ENCODE measurements at places on chromosomes 1 and 21.

- no peak for DNase-seq
These were observed 253 bp downstream of the RAP1GAP start for GRCh38 chr1:21668951-21669257.

DNA sequence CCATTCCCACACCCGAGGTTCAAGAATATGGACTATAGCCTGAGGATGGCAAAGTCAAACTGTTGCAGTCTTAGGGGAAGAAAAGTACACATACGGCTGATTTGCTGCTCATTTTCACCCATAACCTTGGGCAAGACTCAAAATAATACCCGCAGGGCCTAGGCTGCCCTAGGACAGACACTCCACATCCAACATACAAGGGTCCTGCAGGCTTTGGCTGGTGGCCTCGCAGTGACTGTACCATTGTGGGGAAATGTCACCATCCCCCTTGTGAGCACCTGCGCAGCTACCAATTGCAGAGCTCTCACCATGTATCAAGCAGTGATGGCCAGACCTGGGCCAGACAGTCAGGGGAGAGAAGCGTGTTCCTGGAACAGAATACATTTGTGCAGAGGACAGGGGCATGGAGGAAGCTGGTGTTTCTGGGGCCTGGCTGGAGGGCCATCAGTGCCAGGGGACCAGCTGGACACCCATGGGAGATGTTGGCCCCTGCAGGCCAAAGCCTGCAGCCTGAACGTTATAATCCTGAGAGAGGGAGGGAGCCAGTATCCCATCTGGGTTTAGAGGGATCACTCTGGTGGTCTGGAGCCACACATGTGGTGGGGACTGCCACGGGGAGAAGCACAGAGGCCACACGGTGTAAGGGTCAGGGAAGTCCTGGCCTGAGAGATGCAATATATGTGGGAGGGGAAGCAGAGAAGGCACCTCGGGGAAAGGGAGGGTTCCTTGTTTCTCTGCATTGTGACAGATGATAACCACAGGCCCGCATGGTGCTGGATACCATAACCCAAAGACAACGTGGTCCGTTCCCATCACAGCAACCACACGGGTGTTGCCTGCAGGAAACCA, 101.2 kb downstream of the GLIS1 start:
- no peak for DNase-seq

GRCh38 chr1:21743476-21743875, 39.5 kb downstream of the USP48 start:
- no peak for DNase-seq

DNA sequence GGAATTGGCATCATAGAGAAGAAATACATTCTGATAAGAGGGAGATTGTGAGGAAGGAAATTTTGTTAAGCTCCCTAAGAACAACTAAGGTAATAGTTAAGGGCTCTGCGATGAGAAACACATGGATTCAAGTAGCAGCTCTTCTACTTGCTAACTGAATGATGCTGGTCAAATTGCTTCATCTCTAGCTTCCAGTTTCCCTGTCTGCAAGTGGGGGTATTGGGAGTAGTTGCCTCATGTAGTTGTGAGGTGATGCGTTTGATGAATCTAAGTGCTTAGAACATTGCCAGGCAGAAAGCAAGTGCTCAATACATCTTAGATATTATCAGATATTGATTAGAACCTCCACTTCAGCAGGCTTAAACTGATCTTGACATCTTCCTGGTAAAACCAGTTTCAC, 84.8 kb downstream of the CD58 start:
- DNase-seq: no peak

DNA sequence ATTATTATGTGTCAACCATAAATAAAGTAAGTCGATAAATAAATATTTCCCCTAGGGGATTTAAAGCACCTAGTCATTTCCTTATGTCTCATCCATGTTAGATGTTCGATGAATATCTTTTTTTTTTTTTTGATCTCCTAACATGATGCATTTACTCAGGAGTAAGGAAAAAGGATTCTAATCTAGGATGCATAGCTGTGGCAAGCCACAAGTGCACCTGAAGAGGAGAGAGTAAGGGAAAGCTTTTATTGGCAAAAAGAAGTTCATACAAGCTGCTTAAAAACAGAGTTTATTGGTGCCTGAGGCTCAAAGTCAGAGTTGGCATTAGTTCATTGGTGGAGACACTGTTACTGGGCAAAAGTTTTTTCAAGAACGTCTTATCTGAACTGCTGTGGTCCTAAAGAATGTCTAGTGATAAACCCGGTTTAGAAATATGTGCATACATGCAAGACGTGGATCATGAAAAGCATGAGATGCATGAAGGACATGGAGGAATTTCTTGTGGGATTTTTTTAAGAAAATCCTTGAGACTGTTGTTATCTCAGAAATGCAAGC, 51.7 kb downstream of the SWT1 start:
- no peak for DNase-seq

DNA sequence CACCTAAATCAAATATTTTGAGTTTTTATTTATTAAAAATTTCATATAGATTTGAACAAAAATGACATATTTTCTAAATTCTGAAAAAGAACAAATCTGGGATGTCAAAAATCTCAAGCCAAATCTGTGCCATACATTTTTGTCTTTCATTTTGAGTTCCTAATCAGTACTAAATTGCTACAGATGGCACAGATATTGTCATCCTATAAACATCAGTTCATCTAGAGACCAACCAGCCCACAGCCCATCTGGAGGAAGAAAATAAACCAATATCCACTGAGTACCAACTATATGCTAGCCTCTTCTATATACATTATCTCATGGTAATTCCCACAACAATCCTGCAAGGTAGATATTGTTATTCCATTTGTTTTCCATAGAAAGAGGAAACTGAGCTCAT, 156.8 kb upstream of the ATP1B1 start:
- no peak for DNase-seq

DNA sequence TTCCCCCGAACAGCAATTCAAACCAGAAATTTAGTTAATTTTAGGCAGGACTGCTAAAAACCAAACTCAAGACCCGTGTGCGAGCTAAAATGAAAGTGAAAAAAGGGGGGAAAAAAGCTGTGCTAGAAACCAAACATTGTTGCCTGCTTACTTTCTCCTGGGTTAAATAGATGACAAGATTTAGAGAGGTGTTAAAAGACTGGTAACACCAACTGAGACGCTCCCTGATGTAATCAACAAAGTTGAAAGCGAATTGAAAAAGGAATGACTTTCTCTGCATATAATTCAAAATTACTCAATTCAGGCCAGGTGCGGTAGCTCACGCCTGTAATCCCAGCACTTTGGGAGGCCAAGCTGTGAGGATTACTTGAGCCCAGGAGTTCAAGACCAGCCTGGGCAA, 6.8 kb downstream of the CDCA8 start:
- DNase-seq: peak; percentile 20

- peak; percentile 35 for DNase-seq
These were observed 39.1 kb downstream of the TYW3 start for GRCh38 chr1:74771913-74772515.

DNA sequence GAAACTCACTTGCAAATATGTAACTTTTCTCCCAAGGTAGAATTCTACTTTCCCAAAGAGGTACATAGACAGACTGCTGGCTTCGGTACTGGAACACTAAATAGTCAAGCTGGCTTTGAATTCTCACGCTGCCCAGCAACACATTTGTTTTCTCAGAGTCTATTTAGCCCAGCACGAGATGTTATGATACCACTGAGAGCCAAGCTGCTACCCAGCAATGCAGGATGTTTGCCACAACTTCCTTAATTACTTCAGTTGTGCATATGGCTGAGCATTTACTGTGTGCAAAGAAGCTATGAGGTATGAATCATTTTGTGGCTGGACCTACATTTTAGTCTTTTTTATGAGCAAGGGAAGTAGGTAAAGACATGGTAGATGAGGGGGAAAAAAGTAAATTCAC, 793.2 kb downstream of the PLA2G4A start:
- no peak for DNase-seq

DNA sequence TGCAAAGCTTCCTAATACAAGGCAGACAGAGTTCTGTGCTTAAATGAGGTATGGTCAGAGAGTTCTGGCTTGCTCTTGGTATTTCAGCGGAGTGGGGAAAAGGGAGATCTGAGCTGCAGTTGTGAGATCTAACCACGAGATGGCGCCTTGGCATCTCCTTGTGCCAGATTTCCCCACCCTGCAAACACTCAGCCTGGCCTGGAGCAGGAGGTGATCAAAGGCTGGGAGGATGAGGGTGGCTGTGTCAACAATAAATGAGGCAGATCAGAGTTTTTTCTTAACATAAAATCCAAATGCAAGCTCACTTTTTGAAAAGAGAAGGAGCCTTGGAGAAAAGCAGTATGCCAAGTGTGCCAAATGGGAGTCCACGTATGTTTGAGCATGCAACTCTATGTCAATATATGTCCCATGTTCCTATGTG, 4.1 kb upstream of the TFAP2E start:
- peak; percentile 71 for DNase-seq

- DNase-seq: no peak
These were observed 107.6 kb downstream of the NOS1AP start for GRCh38 chr1:162177126-162177525.

- DNase-seq: no peak
These were observed 43.8 kb downstream of the FAAP20 start for GRCh38 chr1:2150801-2151200.
